H4 (cell line): ENCODE measurements at places on chromosomes 7 and 10.

GRCh38 chr7:20364571-20365196, 34.0 kb downstream of the ITGB8 start:
- no peak for DNase-seq

- no peak for DNase-seq
These were observed 569 bp downstream of the ZNF316 start for GRCh38 chr7:6637544-6638229.

- DNase-seq: no peak
These were observed 244.0 kb downstream of the HGF start for GRCh38 chr7:81525841-81526240.

DNA sequence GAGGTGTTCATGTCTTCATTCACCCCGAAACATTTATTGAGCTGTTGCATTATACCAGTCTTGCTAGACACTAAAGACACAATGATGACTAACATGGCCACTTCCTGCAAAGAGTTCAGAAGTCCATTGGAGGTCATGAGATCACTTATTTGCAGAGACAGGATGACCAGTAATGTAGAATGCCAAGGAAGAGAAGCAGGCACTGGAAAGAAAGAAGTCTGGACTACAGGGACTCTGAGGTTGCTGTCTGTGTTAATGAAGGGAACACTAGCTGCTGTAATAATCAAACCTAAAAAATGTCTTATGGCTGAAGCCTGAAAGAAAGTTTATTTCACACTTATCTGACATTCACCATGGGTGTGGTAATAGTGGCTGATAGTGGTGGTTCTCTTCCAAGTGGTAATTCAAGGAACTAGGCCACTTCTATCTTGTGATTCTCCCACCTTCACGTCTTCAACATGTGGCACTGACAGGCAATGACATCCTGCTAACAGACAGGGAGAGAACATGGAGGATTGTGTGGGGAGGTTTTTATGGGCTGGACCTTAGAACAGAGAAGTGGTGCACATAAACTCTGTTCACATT, 89.2 kb upstream of the MKLN1 start:
- peak; percentile 49 for DNase-seq

GRCh38 chr7:131122394-131122793, 205.3 kb upstream of the MKLN1 start:
- DNase-seq: no peak

GRCh38 chr7:56051053-56051338, 248 bp downstream of the PSPH start:
- no peak for DNase-seq

DNA sequence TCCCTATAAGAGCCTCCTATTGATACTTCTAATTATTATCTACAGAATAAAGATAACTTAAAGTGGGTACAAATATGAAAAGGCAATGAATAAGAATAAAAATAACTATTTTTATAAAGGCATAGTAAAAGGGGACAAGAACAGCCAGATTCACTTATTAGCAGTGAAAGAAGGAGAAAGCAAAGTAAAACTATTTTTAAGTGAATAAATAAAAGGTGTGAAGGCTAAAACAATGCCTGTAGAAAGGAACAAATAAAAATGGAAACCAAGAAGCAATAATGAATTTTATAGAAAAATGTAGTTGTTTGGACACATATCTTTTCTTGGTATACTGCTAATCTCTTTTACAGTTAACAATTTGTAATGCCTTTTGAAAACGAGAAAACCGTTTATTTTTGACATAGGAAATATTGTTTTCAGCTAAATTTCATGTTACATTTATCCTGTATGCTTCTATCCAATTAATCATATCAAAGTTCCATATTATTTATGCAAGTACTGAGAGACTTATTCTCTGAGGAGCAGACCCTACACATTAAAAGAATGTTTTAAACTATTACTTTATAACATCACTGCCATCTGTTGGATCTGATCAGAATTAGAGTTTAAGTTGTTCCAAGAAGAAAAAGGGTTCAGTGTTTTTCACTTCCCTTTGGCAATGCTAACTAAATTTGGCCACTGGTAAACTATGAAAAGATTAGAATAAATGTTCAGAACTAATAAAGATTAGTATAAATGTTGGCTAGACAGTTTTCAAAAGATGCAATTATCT, 59.1 kb downstream of the ARMC3 start:
- peak; percentile 29 for DNase-seq

- no peak for DNase-seq
These were observed 43.5 kb upstream of the SORBS1 start for GRCh38 chr10:95604630-95605029.

DNA sequence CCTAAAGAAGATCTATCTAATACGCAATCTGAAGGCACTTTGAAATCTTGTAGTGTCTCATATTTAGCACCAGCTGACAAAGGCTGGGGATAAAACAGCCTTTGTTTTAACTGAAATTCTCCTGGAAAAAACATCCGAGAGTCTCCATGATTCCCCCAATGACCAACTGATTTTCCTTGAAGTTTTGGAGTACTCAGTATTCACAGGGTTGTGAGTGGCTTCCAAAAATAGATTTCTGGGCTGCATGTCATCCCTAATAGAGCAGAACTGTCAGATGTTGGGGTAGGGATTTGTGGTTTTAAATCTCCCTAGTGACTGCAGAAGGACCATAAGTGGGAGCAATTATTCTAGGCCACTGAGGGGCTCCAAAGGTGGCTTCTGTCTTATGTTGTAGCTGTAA, 206.4 kb downstream of the TAX1BP1 start:
- no peak for DNase-seq

- DNase-seq: no peak
These were observed 6.5 kb upstream of the LEP start for GRCh38 chr7:128234476-128235026.

DNA sequence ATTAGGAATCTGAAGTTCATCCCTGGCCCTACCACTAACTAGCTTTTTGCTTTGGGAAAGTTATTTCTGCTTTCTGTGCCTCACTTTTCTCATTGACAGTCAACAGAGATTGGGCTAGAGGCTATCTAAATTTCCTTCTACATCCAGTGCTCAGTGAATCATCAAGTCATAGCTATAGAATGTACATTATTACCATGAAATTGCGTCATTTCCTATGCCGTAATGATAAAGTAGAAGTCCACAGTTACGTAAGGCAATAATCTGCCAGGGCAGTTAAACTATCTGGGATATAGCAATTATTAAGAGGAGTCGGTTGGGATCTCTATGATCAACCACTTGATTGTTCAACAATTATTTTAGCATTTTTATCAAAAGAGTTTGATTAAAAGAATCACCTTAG, 64.4 kb downstream of the ITGB8 start:
- no peak for DNase-seq

DNA sequence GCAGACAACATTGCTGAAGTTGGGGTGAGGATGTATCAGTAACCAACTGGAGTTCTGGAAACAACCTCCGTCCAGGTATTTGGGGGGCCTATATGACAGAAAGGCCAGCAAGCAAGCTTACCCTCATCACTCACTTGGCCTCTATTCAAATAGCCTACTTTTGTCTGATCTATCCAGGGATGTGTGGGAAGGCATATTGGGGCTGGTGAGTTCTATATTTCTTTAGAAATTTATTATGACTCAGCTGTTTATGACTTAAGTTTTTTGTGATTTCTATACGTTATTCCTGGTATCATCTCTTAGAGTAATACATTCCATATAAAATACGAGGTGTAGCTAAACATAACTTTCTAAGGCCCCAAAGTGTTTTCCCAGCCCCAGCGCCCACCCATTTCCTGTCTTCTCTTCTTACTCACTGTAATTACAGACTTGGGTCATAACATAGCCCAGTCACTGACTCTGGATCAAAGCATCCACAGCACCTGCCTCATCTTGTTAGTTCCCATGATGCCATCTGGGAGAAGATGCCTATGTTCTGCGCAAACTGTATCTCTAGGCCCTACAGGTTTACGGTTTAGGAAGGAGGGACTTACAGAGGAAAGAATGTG, 18.1 kb downstream of the GARS1 start:
- DNase-seq: no peak

DNA sequence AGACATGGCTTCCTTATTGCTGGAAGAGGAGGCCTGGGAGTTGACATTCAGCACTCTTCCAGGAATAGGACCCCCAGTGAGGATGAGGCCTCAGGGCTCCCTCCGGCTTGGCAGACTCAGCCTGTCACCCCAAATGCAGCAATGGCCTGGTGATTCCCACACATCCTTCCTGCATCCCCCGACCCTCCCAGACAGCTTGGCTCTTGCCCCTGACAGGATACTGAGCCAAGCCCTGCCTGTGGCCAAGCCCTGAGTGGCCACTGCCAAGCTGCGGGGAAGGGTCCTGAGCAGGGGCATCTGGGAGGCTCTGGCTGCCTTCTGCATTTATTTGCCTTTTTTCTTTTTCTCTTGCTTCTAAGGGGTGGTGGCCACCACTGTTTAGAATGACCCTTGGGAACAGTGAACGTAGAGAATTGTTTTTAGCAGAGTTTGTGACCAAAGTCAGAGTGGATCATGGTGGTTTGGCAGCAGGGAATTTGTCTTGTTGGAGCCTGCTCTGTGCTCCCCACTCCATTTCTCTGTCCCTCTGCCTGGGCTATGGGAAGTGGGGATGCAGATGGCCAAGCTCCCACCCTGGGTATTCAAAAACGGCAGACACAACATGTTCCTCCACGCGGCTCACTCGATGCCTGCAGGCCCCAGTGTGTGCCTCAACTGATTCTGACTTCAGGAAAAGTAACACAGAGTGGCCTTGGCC, 4.3 kb downstream of the PGAM2 start:
- DNase-seq: no peak
